ENCODE measurements at places on chromosomes 3 and 15. TPM values are rescaled to one million over a fixed set of nuclear protein-coding genes. Genes with fewer than 3 reads are reported as not detected.

STAB1 gene
- total RNA-seq, result 0.15 TPM

TMEM108 gene
- total RNA-seq, result not detected

CPN2 gene
- total RNA-seq, result not detected

ARHGAP31 gene
- 2.4 TPM for total RNA-seq

MOBP gene
- total RNA-seq, result not detected

Measured in activated CD4-positive, alpha-beta T cell treated with anti-CD3 and anti-CD28 coated beads, Interleukin-2, amount 10 ng/mL, durations not matched to agents 7 days and 5 days (primary cell).